ENCODE measurements at places on chromosomes 13 and 19. TPM values are rescaled to one million over a fixed set of nuclear protein-coding genes. Genes with fewer than 3 reads are reported as not detected.

GRCh38 chr19:5292453-5292821 lies 48.2 kb downstream of the PTPRS start:
- H3K36me3 ChIP-seq: no peaks in the 10 kb centered on the region
- DNase-seq: no peak
- peaks cover 17% of the 10 kb centered on the region for H3K27me3 ChIP-seq
- H3K4me1 ChIP-seq: no peaks in the 10 kb centered on the region
- no peak overlapping the region for H3K27ac ChIP-seq

ZNF540 gene
- total RNA-seq: 1.2 TPM

ZNF844 gene
- total RNA-seq: 1.7 TPM

DNA sequence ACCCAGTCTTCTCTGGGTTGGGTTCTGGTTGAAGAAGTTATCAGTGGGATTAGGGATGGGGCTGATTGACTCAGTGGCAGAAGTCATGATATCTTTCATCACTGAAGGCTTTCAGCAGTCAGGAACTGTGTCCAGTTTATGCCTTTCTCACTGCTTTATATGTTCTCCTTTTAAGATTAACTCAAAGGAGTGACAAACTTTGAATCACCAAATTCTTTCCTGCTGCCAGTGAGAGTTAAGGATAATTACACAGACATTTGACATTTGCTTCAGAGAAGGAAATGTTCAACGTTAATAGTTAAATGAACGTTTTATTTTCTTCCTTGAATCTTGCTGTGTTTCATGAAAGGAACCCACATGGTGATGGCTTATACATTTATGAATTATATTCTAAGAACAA lies 41.0 kb upstream of the CNMD start:
- H3K4me3 ChIP-seq: no peak overlapping the region
- no peaks in the 10 kb centered on the region for H3K36me3 ChIP-seq
- DNase-seq: no peak
- no peak overlapping the region for H3K27ac ChIP-seq

LRRC8E gene
- total RNA-seq: not detected

DNA sequence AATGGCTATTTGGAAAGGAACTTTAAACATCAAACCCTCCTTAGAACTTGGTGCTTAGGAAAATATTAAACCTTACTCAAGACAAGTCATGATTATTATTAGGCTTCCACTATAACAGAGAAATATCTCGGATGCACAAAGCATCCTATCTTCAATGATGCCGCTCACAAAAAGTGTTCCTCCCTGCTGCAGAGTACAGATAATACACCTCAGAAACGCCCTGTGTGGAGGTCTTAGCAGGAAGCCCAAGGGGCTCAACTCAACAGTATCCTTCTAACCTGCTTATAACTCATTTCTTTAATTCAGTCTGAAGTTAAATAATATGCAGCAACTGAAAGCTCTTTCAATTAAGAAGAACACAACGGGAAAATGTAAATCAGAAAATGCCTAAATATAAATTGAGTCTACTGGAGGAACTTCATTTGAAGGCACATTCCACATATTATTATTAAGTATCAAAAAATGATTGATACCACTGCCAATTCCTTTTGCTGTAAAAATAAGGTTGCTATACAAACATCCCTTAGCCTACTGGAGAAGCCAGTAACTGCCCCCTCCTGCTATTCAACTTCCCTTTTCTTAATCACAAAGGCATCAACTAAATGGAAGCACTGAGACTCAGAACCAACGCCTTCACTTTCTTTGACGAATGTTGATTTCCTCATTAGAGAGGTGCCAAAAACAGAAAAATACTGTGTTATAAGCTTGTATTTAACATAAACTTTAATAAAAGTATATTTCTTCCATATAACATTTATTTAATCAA lies 12.0 kb downstream of the ELF1 start:
- peak overlapping the region; percentile 74 for H3K4me3 ChIP-seq
- H3K4me1 ChIP-seq: peaks cover 69% of the 10 kb centered on the region
- DNase-seq: no peak
- H3K27ac ChIP-seq: peak overlapping the region; percentile 85

PTGER1 gene
- total RNA-seq: 0.44 TPM
